ENCODE measurements at places on chromosomes 4 and X.

- DNase-seq = peak; percentile 67
These were observed 109.1 kb downstream of the PTTG2 start for GRCh38 chr4:38069271-38069760.

DNA sequence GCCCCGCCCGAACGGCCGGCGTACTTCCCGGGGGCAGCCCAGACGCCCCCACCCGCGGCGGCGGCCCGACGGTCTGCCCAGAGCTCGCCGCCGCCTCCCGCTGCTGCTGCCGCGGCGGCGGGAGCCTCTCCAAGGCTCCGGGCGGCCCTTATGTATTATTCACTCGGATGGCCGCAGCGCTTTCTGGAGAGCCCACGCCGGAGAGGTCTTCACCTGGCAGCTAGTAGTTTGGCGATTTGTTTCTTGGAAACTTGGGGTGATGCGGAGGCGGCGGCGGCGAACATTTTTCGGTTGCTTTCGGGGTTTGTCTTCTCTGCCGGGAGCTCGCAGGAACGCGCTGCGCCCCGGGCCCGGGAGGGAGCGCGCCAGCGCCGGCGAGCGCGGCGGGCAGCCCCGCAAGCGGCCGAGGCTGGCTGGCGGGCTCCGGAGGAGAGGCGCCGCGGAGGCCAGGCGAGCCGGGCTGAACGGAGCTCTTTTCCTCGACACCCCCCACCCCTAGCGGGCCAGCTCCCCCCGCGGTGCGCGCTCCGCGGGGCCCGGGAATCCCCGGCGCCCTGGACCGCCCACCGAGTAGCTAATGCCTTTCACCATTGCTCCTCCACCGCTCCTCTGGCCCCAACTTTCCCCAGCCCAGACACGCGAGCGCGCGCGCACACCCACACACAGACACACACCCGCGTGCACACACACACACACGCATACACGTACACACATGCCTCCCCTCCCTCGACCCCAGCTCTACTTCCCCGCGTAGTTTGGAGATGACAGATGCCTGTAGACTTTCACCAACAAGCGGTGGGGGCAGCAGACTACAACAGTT, 113.5 kb downstream of the DHX15 start:
- DNase-seq = peak; percentile 48

- DNase-seq = no peak
These were observed 82.6 kb downstream of the HADH start for GRCh38 chr4:108072300-108072699.

DNA sequence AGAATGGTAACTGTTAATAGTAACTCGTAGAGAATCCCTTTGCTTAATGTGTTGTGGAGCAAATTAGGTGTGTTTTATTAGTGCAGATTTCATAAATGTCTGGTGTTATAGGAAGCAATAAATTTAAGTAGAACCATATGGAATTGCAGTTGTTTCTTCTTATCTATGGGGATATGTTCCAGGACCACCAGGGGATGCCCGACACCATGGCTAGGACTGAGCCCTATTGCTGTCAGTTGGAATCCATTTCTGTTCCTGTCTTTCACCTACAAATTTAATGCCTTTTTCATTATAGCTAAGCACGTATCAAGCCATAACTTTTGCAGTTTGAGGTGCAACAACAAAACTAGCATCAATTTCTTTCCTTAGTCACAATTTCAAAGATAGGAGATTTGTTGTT, 72.5 kb downstream of the DDIT4L start:
- no peak for DNase-seq

DNA sequence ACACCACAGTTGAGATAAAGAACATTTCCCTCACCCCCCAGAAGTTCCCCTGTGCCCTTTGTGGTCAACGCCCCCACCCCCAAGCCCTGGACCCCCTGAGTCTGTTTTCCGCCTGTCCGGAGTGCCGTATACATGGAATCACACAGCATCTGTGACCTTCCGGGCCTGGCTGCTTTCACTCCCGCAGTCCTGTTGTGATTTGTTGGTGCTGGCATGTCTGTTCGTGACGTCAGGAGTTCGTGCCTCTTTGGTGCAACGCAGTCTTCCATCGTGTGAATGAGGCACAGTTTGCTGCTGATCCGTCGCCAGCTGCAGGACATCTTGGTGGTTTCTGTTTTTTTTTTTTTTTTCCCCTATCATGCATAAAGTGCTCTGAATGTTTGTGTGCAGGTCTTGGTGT, 62.1 kb downstream of the PSAPL1 start:
- DNase-seq = no peak

GRCh38 chrX:69019073-69019890, 146.0 kb downstream of the PJA1 start:
- no peak for DNase-seq

DNA sequence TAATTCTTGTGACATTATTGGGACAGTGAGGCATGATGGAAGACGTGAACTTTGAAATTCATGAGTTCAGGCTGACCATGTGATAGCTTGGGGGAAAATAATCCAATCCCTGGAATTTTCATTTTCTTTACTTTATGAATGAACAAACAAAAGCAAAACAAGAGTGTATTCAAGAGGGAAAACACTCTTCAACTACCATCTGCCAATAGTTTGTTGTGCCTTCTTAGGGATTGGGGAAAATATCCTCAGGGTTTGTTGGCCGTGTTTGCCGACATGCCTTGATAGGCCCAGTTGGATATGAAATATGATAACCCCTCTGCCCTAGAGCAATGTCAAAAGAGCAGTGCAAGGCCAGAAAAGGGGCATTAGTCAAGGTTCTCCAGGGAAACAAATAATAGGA, 80.8 kb upstream of the CLNK start:
- DNase-seq = no peak

DNA sequence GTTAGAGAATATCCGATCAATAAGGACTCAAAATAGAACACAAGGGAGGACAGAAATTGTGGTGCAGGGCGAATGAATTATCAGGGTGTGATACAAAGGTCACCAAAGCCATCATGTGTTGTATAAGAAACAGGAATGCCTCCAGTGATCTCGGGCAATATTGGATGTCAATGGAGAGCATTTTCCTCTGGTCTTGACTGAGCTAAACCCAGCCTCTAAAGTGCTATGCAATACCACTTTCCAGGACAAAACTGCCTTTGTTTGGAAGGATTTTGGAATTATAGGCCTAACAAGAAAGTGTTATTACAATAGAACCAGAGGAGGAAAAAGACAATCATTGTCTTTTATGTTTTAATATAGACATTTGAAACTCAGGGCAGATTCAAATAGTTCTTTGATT, 281.7 kb downstream of the CHM start:
- no peak for DNase-seq

- DNase-seq = no peak
These were observed 66.2 kb downstream of the AGA start for GRCh38 chr4:177376024-177376423.

GRCh38 chr4:52946855-52947254, 84.7 kb downstream of the RASL11B start:
- DNase-seq = no peak

GRCh38 chr4:90889171-90889570, 762.0 kb downstream of the CCSER1 start:
- DNase-seq = peak; percentile 3

DNA sequence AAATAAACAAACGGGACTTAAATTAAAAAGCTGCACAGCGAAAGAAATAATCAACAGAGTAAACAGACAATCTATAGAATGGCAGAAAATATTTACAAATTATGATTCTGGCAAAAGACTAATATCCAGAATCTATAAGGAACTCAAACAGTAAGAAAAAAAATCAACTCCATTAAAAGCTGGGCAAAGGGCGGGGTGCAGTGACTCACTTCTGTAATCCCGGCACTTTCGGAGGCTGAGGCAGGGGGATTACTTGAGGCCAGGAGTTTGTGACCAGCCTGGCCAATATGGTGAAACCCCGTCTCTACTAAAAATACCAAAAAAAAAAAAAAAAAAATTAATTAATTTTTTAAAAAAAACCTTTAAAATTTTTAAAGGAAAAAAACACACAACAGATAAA, 109.0 kb downstream of the ATP11C start:
- peak; percentile 57 for DNase-seq

GRCh38 chr4:2583092-2583491, 46.6 kb downstream of the FAM193A start:
- DNase-seq = no peak

DNA sequence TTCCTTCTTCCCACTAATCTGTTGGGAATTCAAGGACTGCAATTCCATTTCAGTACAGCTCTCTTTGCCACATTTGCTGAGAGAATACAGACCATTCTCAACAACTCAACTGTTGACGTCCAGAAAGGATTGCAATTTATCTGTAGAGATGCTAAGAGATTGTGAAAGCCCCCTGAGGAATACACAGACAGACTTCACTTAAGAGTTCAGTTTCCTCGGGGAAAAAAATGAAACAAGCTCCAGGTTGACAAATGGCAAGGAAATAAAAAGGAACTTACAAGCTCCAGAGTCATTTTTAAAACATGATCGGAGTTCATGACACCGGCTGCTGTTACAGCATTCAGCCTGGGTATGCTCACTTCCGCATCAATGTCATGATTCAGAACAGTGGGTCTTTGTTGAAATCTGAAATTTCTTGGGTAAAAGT, 13.8 kb downstream of the TLR10 start:
- DNase-seq = peak; percentile 38

GRCh38 chr4:92455951-92456350, 152.2 kb downstream of the GRID2 start:
- DNase-seq = no peak

DNA sequence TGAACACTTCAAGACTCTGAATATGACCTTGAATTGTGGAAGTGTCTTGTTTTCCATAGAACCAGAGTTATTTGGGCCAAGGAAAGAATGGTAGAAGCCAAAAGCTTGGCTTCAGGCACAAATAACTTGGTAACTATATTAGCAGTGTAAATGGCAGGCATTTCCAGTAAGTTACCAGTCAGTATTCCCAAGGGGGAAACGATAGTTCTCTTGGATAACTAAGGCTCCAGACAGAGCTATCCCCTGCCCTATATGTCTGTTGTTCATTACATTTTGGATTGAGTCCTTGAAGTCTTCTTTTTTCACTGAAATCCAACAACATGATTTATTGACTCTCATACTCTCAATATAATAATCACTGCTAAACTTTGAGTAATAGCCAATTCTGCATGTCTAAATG, 364.1 kb downstream of the MAGEB5 start:
- DNase-seq = peak; percentile 47

- DNase-seq = no peak
These were observed 110.7 kb upstream of the ADRA2C start for GRCh38 chr4:3655485-3655884.

DNA sequence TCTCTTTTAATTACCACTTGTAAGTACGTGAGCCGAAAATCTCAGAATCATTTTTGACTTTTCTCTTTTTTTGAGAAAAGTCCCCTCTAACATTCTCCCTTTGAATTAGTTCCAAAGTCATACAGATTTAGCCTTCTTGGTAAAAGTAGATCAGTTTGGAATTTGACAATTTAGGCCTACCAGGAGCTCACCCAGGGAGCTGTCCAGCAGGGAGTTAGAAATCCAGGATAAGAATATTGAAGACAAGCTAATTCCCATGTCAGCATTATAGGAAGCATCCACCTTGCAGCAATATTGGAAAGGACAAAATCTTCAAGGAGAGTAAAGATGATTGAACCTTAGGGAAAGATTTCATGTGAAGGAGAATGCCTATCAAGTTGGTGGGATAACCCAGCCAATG, 352.2 kb upstream of the CPEB2 start:
- DNase-seq = peak; percentile 30

DNA sequence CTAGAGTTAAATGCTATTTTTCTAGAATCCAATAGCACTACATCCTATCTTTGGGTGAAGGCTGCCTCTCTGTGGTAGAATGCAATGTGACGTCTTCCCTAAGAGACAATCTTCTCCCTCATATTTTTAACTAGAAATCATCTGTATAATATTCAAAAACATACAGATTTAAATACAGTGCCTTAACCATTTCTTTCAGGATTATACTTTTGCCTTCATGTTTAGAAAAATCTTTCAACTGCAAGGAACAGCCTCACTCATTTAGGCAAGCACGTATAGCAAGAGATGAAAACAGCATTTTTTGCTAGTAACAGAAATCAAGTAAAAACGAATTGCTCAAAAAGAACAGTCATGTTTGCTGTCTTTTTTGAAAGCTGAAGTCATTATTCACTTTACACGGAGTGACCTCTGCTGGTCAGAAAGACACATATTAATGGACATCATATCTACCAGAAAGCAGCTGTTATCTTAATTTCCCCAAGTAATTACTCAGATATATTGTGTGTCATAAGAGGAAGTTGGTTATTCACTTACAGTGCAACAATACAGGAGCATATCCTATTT, 422.3 kb downstream of the STPG2 start:
- peak; percentile 19 for DNase-seq

DNA sequence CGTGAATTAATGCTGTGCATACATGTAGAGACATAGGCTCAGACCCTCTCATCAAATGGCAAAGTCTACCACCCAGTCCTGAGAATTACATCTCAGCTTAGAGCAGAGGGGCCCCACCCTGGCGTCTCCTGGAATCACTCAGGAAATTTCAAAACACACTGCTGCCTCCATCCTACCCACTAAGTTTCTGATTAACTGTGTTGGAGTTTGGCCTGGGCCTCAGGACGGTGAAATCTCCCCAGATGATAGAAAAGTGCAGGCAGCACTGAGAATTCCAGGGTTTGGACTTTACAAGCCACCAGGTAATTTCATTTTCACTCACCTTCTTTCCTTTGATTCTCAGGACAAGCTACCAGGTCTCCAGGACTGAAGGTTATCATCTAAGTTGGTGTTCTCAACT, 3.3 kb upstream of the FAM9C start:
- no peak for DNase-seq

DNA sequence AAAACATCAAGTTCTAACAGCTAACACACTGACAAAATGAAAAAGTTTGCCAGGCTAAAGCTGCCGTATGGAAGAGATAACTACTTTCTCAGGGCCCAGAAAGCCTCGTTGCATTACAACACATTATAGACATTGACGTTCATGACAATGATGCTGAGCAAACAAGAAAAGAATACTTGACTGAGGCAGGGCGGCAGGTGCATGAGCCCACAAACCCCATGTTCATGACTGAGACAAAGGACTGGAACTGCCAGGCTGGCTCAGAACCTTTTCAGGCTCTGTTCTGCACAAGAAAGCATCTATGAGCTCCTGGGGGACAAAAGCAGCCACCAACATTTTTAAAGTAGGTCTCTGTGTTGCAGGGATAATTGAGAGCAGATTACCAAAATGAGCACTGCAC, 13.6 kb downstream of the TLR6 start:
- DNase-seq = no peak

DNA sequence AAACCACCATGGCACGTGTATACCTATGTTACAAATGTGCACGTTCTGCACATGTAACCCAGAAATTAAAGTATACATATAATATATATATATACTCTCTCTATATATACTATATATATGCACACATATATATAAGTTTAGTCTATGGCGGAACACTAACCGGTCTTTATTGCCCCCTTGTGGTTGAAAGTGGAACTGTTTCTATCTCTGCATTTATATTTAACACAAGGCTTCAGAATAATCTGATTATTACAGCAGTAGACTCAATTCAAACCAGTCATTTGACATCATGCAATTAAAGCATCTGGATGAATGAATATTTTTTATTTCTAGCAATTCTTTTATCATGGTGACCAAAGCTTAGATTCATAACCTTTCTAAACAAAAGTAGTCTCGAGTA, 14.6 kb downstream of the RAB9B start:
- DNase-seq = peak; percentile 49

All from fibroblast of skin of back (primary cell).